NCI-H1417 treated with DMSO at 0.1 percent for 48 hours (cell line): ENCODE measurements at places on chromosomes 5 and 9.

GRCh38 chr9:36007316-36007708, 29.4 kb upstream of the RECK start:
- DNase-seq: no peak

GRCh38 chr5:2156358-2157059, 273.8 kb upstream of the IRX4 start:
- DNase-seq: no peak

DNA sequence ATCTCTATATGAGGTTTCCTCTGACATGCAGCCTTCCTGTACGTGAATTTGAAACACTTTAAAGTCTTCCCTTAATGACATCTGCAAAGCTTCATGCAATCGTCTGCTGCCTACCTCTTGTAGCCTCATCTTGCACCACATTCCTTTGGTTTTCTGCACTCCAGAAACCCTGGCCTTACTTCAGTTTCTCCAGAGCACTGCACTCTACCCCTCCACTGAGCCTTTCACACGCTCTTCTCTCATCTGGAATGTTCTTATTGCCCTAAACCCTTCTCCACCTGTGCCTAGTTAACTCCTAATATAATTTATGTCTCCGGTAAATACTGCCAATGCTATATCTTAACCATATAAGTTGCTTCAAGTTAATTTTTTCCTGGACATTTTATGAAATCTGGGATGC, 168.8 kb upstream of the SLC27A6 start:
- DNase-seq: no peak

DNA sequence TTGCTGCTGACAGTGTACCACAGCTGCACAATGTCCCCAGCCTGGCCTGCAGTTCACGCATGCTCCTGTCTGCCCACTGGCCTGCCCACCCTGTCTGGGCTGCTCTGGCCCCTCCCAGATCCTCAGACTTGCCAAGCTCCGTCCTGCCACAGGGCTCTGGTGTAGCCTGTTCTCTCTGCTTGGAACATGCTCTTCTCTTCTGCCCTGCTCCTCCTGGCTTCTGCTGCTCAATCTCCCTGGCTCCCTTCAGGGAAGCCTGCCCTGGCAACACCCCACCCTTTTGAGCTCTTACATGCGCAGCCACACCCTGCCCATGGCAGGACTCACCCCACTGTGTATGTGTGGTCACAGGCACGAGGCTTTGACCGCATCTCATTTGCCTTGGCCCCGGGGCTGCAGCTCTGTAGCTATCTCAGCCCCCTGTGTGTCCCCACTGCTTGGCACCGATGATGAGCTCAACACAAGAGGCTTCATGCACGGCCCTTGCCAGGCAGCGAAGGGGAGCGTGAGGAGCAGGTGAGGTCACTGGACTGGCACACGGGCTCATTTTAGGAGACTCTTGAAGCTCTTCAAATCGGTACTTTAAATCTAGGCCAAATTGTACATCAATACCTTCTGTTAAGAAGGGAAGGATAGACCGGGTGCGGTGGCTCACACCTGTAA, 20.4 kb upstream of the BRD3 start:
- DNase-seq: no peak

DNA sequence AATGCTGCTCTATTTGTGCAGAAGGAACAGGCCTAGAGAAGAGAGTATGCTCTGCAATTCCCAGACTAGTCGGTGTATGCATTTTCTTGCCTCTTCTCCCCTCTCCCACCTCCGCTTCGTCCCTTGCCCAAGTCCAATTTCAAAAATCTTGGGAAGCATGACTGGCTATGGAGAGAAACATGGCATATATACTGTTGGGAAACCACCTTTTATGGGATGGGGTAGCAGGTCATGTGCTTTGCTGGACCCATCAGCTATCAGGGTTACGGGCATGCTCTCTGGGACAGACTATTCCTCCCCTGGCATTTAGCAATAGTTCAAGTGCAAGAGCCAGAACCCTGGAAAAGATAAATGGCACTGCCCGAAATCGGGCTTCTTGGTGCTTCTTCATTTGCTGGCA, 12.0 kb downstream of the ISL1 start:
- no peak for DNase-seq

GRCh38 chr9:70034271-70034711, 9.4 kb upstream of the MAMDC2 start:
- DNase-seq: peak; percentile 46

DNA sequence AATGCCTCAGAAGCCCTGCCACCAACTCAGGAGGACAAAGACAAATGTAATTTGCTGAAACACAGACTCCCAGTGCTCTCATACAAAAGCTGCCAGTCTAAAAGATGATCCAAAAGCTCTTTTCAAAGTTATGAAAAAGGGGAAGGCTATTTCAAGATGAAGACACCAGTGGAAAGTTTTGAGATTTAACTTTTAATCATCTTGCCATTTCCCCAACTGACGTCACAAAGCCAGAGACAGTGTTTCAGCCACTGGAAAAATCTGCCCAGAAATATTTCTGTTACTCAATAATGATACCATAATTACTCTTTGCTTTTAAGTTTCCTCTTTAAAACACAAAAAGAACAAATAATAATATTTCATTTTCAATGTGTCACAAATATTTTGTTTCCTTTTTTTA, 20.9 kb downstream of the ENG start:
- no peak for DNase-seq

DNA sequence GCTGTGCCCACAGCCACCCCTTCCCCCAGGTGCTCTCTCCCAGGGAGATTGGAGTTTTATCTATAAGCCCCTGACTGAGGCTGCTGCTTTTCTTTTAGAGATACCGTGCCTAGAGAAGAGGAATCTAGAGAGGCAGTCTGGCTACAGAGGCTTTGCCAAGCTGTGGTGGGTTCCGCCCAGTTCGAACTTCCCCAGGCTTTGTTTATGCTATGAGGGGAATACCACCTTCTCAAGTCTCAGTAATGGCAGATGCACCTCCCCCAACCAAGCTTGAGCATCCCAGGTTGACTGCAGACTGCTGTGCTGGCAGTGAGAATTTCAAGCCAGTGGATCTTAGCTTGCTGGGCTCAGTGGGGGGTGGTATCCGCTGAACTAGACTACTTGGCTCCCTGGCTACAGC, 157.4 kb downstream of the CAAP1 start:
- no peak for DNase-seq

DNA sequence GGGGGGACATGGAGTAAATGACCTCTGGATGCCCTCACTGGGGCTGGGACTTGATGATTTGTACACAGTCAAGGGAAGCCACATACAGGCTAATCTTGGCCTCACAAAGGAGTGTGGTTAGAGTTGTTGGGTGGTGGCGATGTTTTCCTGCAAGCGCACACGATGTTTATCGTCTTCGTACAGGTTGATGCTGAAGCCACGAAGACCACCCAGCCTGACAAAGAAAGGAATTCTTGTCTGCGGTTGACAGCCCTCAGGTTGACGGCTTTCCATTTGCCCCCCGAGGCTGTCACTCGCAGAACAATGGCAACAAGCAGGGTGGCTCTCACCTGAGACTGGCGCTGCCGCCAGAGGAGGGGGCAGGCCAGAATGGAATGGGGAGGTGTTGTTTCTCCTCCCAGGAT, 14.1 kb upstream of the XPA start:
- DNase-seq: no peak

GRCh38 chr5:55969956-55970355, 24.8 kb downstream of the IL6ST start:
- DNase-seq: no peak

- DNase-seq: no peak
These were observed 385.8 kb downstream of the EFNA5 start for GRCh38 chr5:107284822-107285525.
